ENCODE measurements at places on chromosomes 2 and 18. TPM values are rescaled to one million over a fixed set of nuclear protein-coding genes. Genes with fewer than 3 reads are reported as not detected.

GRCh38 chr2:220144411-220144810, 517.0 kb downstream of the SLC4A3 start:
- no peak for DNase-seq

DNA sequence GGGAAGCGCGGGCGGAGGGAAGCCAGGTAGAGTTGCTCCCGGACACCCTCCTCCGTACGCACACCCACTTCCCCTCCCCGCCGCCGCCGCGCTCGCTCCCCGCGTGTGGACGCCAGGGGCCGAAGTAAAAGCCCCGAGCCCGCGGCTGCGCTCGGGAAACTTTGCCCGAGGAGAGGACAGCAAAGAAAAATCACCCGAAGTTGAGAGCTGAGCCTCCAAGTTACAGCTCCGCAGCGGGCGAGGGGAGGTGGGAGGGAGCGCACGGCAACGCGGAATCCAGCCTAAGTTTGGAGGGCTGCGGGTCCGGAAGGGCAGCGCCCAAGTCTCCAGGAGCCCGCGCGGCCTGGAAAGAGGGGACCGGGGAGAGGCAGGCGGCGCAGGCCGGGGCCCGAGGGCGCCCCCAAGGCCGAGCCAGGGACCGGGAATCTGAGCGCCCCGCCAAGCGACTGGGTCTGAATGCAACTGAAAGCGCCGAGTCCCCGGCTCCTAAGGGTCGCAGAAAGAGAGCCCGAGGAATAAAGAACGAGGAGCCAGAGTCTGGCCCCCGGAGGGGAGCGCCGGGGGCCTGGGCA, 706 bp upstream of the BCL11A start:
- DNase-seq = peak; percentile 80

GRCh38 chr2:54461261-54461660, 5.1 kb downstream of the SPTBN1 start:
- DNase-seq = no peak

- no peak for DNase-seq
These were observed 79.5 kb downstream of the COX7A2L start for GRCh38 chr2:42281416-42282081.

CCDC141 gene
- 8.0 TPM for total RNA-seq

KIAA2012 gene
- total RNA-seq = 0.03 TPM

TCF7L1 gene
- total RNA-seq = 42.4 TPM

DNA sequence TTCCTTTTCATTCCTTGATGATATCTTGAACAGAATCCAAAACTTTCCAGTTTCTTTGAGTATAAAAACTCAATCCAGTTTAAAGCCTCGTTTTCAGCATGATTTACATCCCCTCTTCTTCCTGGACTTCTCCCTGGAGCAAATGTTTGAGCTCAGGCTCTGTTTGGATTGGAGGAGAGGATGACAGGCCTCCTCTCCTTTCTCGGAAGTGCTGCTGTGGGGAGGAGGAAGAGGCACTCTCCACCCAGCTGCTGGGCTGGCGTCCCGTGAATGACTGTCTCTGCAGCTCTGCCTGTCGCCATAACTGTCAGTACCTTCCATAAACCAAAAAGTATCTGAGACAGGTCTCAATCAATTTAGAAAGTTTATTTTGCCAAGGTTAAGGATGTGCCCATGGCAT, 238.2 kb upstream of the AGAP1 start:
- DNase-seq = no peak

GRCh38 chr18:11004951-11005350, 144.4 kb downstream of the PIEZO2 start:
- no peak for DNase-seq

GRCh38 chr2:109439986-109440385, 173.8 kb downstream of the SEPTIN10 start:
- DNase-seq = no peak

GRCh38 chr2:186347472-186347871, 138.6 kb upstream of the ZC3H15 start:
- DNase-seq = no peak

VWC2L gene
- not detected for total RNA-seq

CD207 gene
- not detected for total RNA-seq

GRCh38 chr18:42289526-42289925, 334.5 kb downstream of the PIK3C3 start:
- peak; percentile 20 for DNase-seq

DNA sequence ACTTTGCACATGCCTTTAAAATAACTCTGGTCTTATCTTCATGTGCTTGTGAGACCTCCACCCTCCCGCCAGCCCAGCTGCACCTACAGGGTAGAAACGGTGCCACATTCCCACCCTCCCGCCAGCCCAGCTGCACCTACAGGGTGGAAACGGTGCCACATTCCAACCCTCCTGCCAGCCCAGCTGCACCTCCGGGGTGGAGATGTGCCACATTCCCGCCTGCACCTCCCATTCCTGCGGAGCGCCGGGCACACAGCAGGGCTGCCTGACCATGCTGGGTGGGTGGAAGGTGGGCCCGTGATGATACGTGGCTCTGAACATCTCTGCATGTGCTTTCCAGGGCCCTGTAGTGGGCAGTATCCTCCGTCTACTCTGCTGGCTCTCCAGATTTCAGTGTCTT, 243.7 kb upstream of the PXDN start:
- DNase-seq = no peak

DNA sequence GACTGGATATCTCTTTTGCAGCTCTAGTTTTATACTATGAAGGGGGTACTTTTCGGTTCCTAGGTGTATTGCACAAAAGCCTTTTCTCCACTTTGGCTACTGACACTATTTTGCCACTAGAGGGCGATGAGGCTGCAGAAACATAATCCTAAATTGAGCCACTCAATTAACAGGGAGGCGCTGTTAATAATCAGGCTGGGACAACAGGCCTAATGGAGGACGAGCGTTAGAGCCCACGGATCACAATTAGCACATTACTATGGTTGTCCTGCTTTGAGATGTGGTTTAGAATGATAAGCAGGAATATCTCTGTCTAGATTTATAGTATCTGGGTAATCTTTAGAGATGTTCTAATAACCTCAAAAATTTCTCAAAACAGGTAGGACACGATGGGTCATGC, 62.2 kb upstream of the PMAIP1 start:
- DNase-seq = peak; percentile 91

- no peak for DNase-seq
These were observed 206.4 kb upstream of the SLC39A10 start for GRCh38 chr2:195450552-195451113.

GRCh38 chr2:239109041-239109927, 261.4 kb downstream of the TWIST2 start:
- no peak for DNase-seq

Measured in GM23338 (cell line).